ENCODE measurements at places on chromosomes 6 and 20. TPM values are rescaled to one million over a fixed set of nuclear protein-coding genes. Genes with fewer than 3 reads are reported as not detected.

DNA sequence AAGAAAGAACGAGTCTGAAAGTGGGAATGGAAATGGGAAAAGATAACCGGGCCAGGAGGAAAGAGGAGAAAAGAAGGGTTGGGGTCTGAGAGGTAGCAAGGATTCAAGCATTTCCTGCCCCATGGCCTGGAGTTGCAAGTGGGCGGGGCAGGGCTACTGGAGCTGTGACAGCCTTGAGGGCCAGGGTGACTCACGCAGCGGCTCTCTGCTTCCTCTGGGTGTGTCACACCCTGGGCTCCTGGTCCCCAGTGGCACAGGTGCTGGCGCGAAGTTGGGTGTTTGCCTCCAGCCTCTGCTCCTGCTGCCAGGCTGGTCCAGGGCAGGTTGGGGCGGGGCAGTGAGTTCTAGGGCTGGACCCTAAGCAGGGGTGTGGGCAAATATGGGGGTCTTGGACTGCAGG is 3.3 kb upstream of the ULBP3 start:
- 0 out of 2 replicates have a peak, but pooled peaks cover 7% of the 10 kb centered on the region for H3K4me1 ChIP-seq
- H3K36me3 ChIP-seq, result no peaks in the 10 kb centered on the region
- peak; percentile 89 for DNase-seq
- no peak overlapping the region for H3K4me3 ChIP-seq
- no peak overlapping the region for H3K27ac ChIP-seq

DNA sequence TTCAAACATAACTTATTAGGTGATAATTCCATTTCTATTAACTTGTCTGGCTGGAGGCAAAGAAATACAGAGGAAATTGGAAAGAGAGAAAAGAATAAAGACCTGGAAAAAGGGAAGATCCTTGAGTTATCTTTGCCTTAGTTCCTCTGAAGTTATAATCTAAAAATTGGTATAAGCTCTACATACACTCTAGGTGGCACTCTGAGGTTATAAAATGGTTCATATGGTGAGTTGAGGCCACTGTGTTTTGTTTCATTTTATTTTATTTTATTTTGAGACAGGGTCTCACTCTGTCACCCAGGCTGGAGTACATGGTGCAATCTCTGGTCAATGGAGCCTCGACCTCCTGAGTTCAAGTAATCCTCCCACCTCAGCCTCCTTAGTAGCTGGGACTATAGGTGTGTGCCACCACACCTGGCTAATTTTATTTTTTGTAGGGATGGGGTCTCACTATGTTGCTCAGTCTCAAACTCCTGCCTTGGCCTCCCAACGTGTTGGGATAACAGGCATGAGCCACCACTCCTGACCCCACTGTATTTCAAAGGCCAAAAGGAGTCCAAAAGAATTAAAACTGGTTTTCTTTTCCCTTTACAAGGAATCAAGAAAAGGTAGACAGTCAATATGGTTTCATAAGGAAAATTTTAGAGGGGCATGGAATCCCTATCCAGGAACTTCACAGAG is 19.4 kb downstream of the GPX6 start:
- peaks cover 4% of the 10 kb centered on the region for H3K27me3 ChIP-seq
- H3K36me3 ChIP-seq, result no peaks in the 10 kb centered on the region
- no peaks in the 10 kb centered on the region for H3K4me1 ChIP-seq

- H3K36me3 ChIP-seq, result no peaks in the 10 kb centered on the region
- DNase-seq, result no peak
- H3K27ac ChIP-seq, result no peak overlapping the region
- H3K4me3 ChIP-seq, result no peak overlapping the region
- 0 out of 2 replicates have a peak, but pooled peaks cover 5% of the 10 kb centered on the region for H3K27me3 ChIP-seq
These were observed 11.4 kb downstream of the FAM184A start for GRCh38 chr6:119067091-119067490.

- H3K4me1 ChIP-seq, result peaks cover 4% of the 10 kb centered on the region
- no peaks in the 10 kb centered on the region for H3K27me3 ChIP-seq
- H3K36me3 ChIP-seq, result no peaks in the 10 kb centered on the region
- no peak for DNase-seq
- H3K27ac ChIP-seq, result no peak overlapping the region
These were observed 157.9 kb downstream of the INSM1 start for GRCh38 chr20:20525756-20526155.

GRCh38 chr6:105898286-105898685 is 187.8 kb upstream of the PRDM1 start:
- H3K4me3 ChIP-seq, result no peak overlapping the region
- peaks cover 45% of the 10 kb centered on the region for H3K4me1 ChIP-seq
- H3K27me3 ChIP-seq, result no peaks in the 10 kb centered on the region
- peak; percentile 80 for DNase-seq
- H3K27ac ChIP-seq, result peak overlapping the region; percentile 36

DNA sequence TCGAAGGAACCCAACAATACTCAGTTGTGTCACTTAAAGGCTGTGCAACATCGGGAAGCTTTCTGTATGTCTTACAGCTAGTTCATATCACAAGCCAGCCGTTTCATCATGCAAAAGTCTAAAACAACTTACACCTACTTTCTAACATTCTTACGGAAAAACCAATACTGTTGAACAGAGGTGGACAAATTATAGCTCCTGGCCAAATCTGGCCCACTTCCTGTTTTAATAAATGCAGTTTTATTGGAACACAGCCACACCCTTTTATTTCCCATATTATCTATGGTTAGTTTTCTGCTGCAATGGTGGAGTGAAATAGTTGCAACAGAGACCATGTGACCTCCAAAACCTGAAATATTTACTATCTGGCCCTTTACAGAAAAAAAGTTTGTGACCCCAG is 46.6 kb downstream of the MYB start:
- no peaks in the 10 kb centered on the region for H3K36me3 ChIP-seq
- H3K4me3 ChIP-seq, result no peak overlapping the region
- no peak overlapping the region for H3K27ac ChIP-seq
- H3K4me1 ChIP-seq, result peaks cover 9% of the 10 kb centered on the region
- no peaks in the 10 kb centered on the region for H3K27me3 ChIP-seq

- peak overlapping the region; percentile 70 for H3K4me3 ChIP-seq
- DNase-seq, result peak; percentile 59
- H3K4me1 ChIP-seq, result peaks cover 22% of the 10 kb centered on the region
These were observed 117.2 kb upstream of the ESR1 start for GRCh38 chr6:151690303-151690702.

DNA sequence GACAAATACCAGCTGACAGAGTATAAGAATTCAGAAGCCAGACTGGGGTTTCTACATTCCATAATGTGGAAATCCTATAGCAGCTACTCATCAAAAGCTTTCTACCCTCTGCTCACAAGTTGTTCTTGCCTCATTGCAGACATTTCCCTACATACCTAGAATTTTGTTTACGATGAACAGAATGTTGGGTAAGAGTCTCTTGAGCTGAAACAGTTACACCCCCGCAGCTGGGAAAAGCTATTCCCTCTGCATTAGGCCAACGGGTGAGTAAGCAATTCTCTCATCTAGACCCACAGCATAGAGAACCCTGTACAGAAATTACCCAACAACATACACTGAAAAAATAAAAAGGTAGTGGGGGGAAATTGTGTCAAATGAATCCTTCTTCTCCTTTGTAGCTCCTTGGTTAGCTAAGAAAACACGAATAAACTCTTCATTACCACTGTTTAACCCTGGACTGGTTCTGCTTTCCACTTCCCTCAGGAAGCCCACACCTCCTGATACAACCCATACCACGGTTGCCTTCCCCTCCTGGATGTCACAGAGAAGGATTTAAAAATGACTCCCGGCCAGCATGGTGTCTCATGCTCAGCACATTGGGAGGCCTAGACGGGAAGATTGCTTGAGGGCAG is 215.0 kb upstream of the SHLD1 start:
- H3K4me3 ChIP-seq, result peak overlapping the region; percentile 27
- no peaks in the 10 kb centered on the region for H3K27me3 ChIP-seq
- peak overlapping the region; percentile 96 for H3K27ac ChIP-seq
- peak; percentile 97 for DNase-seq
- peaks cover 40% of the 10 kb centered on the region for H3K4me1 ChIP-seq

DNA sequence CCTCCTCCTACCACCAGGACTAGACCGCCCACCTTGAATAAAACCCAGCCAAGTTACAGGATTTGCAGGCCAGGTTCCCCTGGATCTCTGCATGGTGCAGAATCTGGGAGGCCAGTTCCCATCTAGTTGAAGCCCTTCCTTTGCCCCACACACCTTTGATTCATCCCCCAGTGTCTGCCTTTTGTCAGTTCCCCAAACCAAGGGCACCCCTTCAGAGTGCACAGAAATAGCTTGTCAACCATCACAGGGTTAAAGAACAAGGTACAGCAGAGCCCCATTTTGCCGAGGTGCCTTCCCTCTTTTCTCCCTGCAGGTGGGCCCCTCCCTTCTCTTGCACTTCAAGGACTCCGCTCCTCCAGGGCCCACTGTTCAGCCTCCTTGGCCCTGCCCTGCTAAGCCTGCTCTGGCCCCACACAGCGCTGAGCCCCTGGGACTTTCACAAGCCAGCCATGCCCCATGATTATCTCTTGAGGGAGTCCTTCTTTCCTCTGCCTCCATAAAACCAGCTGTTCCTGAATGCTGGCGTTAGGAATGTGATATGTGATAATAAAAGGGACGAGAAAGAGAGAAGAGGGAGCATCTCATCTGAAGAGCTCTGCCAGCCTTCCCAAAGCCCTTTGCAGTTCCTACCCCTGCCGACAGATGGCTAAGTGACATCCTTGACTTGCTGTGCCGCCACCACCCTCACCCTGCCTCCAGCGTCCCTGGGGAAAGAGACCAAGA is 280.3 kb downstream of the CDC5L start:
- H3K27me3 ChIP-seq, result no peaks in the 10 kb centered on the region
- H3K4me3 ChIP-seq, result no peak overlapping the region
- H3K4me1 ChIP-seq, result peaks cover 54% of the 10 kb centered on the region
- no peaks in the 10 kb centered on the region for H3K36me3 ChIP-seq

DNA sequence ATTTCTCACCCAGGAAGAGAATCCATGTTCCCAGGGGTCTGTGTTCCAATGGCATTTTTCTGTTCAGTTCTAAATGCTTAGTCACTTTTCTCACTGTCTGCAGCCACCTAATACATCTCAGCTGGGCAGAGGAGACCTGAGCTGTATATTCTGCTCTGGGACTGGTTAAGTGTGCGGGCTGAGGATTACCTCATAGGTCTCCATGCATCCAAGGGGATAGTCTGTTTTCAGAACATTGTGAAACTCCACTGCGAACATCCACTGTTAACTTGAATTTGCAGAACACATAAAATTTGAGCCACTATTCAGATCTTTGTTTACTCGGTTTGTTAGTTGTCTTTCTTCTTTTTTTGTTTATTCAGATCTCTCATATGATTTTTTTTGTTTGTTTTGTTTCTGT is 947.1 kb downstream of the TFAP2A start:
- H3K4me3 ChIP-seq, result no peak overlapping the region
- H3K27ac ChIP-seq, result peak overlapping the region; percentile 29
- H3K27me3 ChIP-seq, result no peaks in the 10 kb centered on the region
- no peaks in the 10 kb centered on the region for H3K36me3 ChIP-seq
- DNase-seq, result peak; percentile 85
- H3K4me1 ChIP-seq, result peaks cover 13% of the 10 kb centered on the region

GRCh38 chr6:158654960-158655489 is 5.2 kb downstream of the SYTL3 start:
- H3K27me3 ChIP-seq, result no peaks in the 10 kb centered on the region
- peaks cover 41% of the 10 kb centered on the region for H3K4me1 ChIP-seq
- peak overlapping the region; percentile 99 for H3K27ac ChIP-seq
- DNase-seq, result peak; percentile 89

- DNase-seq, result peak; percentile 9
- H3K27me3 ChIP-seq, result no peaks in the 10 kb centered on the region
- no peak overlapping the region for H3K4me3 ChIP-seq
- peaks cover 11% of the 10 kb centered on the region for H3K4me1 ChIP-seq
- no peaks in the 10 kb centered on the region for H3K36me3 ChIP-seq
These were observed 116.1 kb upstream of the TIAM2 start for GRCh38 chr6:154878871-154879491.

DNA sequence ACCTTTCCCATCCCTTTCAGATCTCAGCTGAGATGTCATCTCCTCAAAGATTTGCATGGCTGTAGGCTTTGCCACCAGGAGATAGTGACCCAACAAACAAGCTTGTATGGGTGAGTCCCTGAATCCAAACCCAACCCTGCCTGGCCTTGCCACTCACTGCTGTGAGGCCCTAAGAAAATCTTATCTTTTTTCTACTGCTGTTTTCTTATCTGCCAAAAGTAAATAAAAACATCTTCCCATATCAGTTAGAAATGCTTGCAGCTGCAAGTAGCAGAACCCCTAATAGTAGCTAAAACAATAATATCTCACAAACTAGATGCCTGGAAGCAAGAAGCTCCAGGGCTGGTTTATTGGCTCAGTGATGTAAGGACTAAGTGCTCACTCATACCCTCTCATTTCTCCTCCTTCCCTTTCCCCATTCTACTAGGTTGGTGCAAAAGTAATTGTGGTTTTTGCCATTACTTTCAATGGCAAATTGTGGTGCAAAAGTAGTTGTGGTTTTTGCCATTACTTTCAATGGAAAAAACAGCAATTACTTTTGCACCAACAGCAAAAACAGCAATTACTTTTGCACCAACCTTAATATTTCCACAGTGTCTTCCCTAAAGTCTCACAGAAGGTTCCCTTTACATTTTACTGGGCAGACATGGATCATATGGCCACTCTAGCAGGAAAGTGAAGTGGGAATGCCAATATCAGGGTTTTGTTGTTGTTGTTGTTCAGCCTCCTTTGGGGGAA is 56.7 kb upstream of the PSMF1 start:
- H3K27me3 ChIP-seq, result peaks cover 8% of the 10 kb centered on the region
- DNase-seq, result no peak
- no peak overlapping the region for H3K4me3 ChIP-seq
- H3K36me3 ChIP-seq, result no peaks in the 10 kb centered on the region

NKX2-2 gene
- polyA plus RNA-seq, result not detected

RIPPLY2 gene
- not detected for polyA plus RNA-seq

EYS gene
- 0.10 TPM for polyA plus RNA-seq

GABRR1 gene
- not detected for polyA plus RNA-seq

PKIB gene
- 0.40 TPM for polyA plus RNA-seq

DTNBP1 gene
- polyA plus RNA-seq, result 18.1 TPM

ERVFRD-1 gene
- not detected for polyA plus RNA-seq

ELOVL4 gene
- 12.5 TPM for polyA plus RNA-seq

HLA-DOA gene
- not detected for polyA plus RNA-seq

All from GM23248 (cell line).